ENCODE measurements at places on chromosomes 3 and 15.

GRCh38 chr3:94317017-94317416 is 254.2 kb downstream of the NSUN3 start:
- DNase-seq: no peak

- DNase-seq: no peak
These were observed 797.9 kb downstream of the FHIT start for GRCh38 chr3:60453326-60453725.

DNA sequence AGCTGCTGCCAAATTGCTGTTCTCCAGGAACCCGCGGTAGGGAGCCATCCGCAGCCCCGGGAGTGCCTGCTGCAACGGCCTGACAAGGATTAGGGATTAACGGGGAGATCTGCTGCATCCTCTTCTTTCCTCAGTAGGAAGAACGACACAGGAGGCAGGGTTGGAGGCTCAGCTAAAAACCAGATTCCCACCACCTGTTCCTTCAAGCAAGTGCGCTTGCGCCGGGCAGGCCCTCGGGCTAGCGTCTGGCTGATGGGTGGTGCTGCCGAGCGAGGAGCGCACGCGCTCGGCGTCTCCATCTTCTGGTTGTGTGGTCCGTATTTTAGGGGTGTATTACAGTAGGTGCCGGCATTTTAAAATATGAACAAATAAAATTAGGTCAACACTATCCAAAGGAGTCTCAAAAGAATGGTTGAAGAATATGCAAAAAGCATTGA is 25.4 kb upstream of the SLC25A26 start:
- DNase-seq: no peak

DNA sequence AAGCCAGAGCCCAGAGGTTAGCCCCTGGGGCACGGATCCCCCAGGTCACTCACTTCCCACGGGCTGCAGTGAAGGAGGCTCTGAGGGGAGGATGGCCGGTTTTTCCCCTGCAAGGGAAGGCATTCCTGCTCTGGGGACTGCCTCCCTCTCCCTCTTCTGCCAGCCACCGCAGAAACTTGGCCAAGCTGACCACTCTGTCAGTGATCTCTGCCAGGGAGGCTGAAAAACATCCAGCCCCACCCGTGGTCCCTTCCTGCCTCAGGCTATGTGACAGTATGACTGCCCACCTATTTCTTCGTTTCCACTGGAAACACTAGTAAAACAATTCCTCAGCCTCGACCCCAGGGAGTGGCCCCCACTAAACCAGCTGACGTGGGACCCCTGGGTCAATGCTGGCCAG is 14.6 kb upstream of the FANCD2 start:
- no peak for DNase-seq

GRCh38 chr3:69738315-69738714 is 949 bp upstream of the MITF start:
- DNase-seq: no peak

GRCh38 chr15:40059821-40060220 is 20.8 kb upstream of the SRP14 start:
- no peak for DNase-seq

GRCh38 chr15:90221246-90221900 is 12.4 kb downstream of the CIB1 start:
- no peak for DNase-seq

DNA sequence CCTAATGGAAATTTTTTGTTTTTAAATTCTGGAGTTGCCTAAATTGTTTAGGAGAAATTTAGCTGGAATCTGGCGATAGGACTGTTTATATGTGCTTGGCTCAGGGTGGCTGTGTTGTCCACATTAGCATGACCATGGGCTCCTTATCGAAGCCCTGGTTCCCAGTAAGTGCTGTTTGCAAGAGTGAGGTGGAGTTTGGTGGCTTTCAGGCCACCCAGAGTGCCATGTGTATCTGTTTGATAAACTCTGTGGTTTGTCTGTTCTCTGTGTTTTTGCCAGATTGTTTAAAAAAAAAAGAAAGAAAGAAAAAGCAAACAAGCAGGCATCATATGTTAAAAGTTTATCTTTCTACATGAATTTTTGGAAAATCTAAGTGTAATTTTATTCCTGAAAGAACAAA is 51.5 kb downstream of the PLCL2 start:
- DNase-seq: no peak

DNA sequence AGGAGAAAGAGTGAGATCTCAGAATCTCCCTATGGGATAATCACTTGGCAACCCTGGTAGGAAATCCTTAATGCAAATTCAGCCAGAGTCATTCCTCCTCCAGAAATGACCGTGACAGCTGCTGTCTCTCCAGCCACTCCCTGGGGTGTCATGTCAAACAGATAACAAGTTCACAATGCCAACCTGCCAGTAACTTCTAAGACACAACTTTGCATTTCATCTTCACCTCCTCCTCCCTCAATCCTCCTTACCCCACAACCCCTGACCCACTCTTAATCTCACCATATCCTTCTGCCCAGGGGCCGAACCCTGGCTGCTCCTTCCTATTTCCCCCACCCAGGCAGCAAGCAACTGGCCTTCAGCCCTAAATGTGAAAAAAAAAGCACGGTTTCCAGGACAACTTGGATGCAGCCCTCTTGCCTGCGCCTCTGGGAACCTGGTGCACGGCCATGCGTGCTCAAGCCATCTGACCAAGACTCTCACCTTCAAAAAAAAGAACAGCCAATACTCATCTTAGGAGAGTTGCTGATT is 166.0 kb downstream of the NTRK3 start:
- DNase-seq: no peak

DNA sequence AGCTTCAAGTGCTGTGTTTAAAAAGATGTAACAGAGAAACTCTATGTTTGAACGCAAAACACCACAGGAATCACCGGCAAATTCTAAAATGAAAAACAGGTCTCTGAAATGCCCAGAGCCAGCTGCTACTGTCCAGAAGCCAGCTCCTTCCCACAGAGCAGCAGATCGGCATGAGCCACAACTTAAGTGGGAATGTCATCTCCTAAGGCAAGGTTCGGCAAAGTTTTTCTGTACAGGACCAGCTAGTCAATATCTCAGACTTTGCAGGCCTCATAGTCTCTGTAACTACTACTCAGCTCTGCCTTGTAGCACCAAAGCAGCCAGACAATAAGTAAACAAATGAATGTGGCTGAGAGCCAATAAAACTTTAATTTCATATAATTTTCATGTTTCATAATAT is 4.9 kb downstream of the PLOD2 start:
- DNase-seq: no peak

GRCh38 chr15:52503788-52504496 is 24.7 kb downstream of the MYO5A start:
- DNase-seq: no peak

- no peak for DNase-seq
These were observed 15.0 kb downstream of the PDIA5 start for GRCh38 chr3:123081718-123082369.

- no peak for DNase-seq
These were observed 26.5 kb downstream of the MEF2A start for GRCh38 chr15:99592145-99592791.

DNA sequence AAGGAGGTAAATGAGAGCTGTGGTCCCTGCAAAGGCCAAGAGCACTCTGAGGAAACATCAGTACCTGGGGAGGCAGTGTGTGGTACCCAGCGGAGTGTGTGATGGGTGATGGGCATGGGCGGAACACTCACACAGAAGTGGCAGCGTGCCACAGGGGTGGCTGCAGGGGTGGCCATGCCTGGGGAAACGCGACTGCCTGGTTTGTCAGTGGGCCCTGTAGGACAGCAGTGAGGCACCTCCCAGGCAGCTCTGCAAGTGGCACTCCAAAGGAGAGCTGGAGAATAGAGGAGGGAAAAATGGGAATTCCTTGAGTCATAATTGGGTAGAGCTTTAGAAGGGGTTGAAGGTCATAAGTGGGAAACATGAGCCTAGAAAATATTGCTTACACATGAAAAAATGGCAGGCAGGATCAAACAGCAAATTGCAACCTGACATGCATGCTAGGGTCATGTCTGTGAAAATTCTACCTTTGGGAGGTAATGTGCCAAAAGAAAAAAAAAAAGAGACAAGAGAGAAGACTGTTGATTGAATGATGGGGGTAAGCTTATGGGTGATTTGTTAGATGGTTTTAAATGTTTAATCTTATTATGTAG is 138.4 kb downstream of the RPLP1 start:
- DNase-seq: no peak

DNA sequence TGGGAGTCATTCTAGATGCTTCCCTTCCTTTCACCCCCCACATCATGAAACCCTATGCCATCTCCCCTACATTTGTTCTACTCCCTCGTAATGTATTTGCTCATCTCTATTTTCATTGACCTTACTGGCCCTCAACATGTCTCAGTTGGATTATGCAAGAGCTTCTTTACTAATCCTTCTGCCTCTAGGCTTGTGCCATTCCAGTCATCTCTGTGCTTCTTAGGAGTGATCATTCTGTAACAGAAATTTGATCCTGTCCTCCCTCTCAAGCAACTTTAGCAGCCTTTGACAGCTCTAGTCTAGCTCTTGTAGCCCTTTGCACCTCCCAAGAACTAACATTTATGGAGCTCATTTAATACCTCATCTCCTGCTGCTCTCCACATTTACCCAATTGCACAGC is 64.7 kb downstream of the ISL2 start:
- no peak for DNase-seq

DNA sequence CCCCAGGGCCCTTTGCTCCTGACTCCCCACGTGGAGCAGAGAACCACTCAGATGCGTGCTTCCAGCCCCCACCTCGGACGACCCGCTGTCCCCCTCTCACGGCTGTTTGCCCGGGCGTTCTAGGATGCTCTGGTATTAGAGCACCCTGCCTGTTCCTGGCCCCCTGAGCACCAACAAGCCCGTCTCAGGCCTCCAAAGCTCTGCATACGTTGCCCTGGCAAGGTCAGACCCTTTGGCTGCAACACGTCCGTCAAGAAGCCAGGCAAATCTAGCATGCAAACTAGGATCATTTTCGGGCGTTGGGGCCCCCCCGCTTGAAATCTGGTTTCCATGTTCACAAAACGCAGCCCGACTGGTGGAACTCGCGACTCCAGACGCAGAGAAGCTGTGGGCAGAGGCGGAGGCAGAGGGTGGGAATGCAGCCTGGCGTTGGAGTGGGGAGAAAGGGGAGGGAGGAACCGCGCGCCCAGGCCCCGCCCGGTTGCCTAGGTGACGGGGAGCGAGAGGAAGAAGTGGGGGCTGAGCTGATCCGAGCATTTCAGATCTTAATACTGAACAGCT is 86.2 kb upstream of the PIAS1 start:
- DNase-seq: no peak

DNA sequence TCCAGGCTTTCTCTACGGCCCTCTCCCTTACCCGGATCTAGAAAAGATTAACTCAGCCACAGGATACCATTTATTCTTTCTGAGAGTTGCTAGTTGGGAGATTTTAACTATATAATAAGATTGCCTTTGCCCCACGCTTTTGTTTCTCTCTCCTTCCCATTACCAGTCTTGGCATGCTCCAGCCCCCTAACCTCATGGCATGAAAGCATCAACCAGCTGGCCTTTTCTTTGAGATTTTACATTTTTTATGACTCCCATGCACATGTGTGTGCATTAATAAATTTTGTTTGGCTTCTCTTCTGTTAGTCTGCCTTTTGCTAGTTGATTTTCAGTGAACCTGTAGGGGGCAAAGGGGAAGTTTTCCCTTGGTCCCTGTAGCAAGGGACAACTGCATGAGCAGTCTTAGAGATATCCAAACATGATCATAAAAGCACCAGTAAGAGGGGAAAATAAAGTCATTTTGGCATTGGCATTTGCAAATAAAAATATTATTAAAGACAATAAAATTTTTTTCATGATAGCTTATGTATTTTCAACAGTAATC is 73.6 kb downstream of the OXSM start:
- DNase-seq: no peak

DNA sequence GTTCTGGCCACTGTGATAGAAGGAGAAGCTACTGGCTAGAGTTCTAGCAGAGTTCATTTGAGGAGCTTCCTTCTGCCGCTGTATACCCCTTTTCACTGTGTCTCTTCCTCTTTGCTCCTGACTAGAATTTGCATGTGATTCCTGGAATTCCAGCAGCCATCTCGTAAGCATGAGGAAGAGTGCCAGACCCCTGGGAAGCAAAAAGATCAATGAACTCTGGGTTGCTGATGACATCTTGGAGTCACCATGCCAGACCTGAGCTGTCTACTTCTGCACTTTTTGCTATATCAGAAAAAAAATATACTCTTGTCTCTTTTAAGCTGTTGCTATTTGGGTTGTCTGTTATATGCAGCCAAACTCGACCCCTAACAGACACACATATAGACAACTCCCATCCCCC is 3.7 kb upstream of the ADAMTS17 start:
- DNase-seq: no peak

DNA sequence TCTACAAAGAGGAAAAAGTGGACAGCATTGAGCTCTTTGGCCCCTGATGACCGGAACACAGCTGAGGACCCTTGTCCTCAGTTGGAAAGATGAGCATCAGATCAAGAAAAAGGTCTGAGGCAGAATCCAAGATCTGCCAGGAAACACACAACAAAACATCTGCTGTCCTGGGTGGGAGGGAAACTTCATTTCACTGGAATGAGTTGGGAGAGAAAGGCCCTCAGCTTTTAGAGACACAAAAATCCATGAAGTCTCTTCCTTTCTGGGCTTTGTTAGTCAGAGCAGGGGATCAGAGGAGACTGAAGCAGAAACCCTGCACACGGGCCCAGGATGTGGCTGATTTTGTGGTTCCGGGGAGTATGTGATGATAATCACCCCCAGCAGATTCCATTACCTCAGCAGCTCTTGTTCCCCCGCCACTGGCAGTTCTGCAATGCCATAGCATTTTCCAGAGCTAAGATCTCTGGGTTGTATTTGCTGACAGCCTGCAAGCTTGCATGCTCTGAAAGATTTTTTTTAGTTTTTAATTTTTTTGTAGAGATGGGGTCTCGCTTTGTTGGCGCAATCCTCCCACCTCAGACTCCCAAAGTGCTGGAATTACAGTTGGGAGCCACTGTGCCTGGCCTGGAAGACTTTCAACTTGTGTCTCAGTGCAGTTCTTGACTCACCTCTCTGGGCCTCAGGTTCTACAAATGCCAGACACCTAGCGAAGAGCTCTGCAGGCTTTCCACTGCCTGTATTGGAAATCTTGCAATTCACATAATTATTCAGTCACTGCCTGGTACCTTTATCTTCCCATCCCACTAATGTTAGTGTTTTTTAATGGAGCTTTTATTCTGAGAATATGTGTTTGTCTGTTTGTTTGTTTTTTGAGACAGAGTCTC is 5.8 kb upstream of the TATDN2 start:
- peak; percentile 75 for DNase-seq

- no peak for DNase-seq
These were observed 90.0 kb downstream of the TGFBR2 start for GRCh38 chr3:30696403-30696819.

- DNase-seq: no peak
These were observed 281.7 kb downstream of the EFHB start for GRCh38 chr3:19652336-19652735.

DNA sequence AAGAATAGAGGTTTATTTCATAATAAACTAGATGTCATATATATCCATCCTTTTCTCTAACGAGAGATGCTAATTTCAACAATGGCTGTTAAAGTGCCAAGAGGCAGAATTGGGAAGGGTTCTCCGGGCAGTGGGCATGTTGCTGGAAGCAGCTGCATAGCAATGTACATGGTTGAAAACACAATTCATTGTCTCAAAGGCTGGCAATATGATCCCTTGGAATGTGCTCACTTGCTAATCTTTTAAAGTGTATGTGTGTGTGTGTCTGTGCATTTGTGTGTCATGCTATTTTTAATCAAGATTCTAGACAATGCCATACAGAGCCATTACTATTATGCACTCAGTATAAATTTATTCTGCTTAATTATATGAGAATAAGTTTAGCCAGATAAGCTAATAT is 1020.3 kb downstream of the NAALADL2 start:
- no peak for DNase-seq
